ENCODE measurements at places on chromosomes 11 and 22.
A peak's percentile ranks its signal among the peaks of the same experiment; 100 is the strongest.

- H3K27me3 ChIP-seq = no peaks in the 10 kb centered on the region
- H3K36me3 ChIP-seq = no peaks in the 10 kb centered on the region
- peak overlapping the region; percentile 74 for H3K4me3 ChIP-seq
- no peak for DNase-seq
- H3K27ac ChIP-seq = peak overlapping the region; percentile 75
Measured at GRCh38 chr11:126655807-126656128, 300.3 kb downstream of the ST3GAL4 start.

- H3K27me3 ChIP-seq = no peaks in the 10 kb centered on the region
- DNase-seq = no peak
- H3K36me3 ChIP-seq = no peaks in the 10 kb centered on the region
- no peaks in the 10 kb centered on the region for H3K4me1 ChIP-seq
Measured at GRCh38 chr11:113644605-113645004, 61.5 kb downstream of the TMPRSS5 start.

- H3K4me3 ChIP-seq = no peak overlapping the region
- H3K27ac ChIP-seq = no peak overlapping the region
- H3K4me1 ChIP-seq = no peaks in the 10 kb centered on the region
- no peaks in the 10 kb centered on the region for H3K36me3 ChIP-seq
- H3K27me3 ChIP-seq = no peaks in the 10 kb centered on the region
Measured at GRCh38 chr11:85164743-85165142, 462.4 kb downstream of the DLG2 start.

DNA sequence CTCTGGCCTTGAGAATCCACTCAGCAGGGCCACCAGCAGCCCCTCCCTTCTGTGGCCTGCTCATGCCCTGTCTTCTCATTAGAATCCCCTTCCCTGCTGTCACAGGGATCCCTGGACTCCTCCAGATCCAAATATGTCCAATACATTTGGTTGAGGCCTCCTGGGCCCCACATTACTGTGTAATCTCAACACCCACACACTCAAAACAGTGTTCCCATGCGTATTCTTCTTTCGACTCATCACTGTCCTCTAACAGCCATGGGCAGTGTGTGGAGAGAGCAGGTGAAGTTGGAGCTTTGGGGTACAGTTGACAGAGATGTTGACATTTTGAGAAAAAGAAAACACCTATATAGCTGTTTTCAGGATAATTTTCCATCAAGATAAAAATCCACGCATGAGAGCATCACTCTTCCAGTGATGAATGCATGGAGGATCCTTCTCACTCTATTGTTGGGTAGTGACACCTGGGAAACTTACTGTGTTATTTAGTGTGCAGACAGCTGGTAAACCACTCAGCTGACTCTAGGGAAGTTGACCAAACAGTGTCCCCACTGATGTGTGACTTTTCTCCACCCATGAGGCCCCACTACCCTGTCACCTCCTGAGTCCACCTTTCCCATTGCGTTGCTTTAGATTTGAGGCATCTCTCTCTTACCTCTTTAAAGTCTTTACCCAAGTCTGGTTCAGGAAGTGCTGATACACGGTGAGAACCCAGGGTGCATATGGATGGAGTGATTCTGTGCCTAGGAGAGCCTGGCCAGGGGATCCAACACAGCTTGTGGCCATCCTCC lies 28.7 kb upstream of the VPREB1 start:
- H3K27me3 ChIP-seq = no peaks in the 10 kb centered on the region
- DNase-seq = no peak
- no peak overlapping the region for H3K27ac ChIP-seq
- H3K4me1 ChIP-seq = no peaks in the 10 kb centered on the region
- H3K4me3 ChIP-seq = no peak overlapping the region

DNA sequence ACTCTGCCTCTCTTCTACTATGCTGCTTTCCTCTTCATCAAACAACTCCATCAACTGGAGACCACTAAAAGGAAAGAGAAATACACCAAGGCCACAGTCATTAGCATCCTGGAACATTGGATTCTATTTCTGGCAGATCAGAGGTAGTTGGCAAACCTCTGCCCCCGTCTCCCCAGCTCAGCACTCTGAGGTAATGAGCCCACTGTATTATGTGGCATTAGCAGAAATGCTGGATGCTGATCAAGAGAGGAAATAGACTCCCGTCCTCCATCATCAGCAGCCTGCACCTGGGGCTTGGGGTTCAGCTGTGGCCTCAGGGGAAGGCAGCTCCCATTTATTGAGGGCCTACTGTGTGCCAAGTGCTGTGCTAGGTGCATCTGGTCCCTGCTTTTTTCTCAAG lies 9.0 kb upstream of the RASD2 start:
- H3K4me1 ChIP-seq = no peaks in the 10 kb centered on the region
- no peaks in the 10 kb centered on the region for H3K27me3 ChIP-seq
- H3K27ac ChIP-seq = no peak overlapping the region
- H3K36me3 ChIP-seq = no peaks in the 10 kb centered on the region
- H3K4me3 ChIP-seq = no peak overlapping the region

DNA sequence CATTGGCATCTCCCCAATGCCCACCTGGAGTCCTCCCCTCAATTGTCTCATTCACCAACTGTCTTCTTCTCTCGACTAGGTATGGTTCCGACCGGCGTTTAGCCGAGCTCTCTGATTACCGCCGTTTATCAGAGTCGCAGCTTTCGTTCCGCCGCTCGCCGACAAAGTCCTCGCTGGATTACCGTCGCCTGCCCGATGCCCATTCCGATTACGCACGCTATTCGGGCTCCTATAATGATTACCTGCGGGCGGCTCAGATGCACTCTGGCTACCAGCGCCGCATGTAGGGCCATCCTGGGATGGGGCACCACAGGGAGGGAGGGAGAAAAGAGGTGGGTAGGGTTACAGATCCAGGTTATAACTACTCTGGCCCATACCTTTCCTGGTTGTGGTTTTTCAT lies 10.0 kb downstream of the RBM14 start:
- H3K27me3 ChIP-seq = no peaks in the 10 kb centered on the region
- H3K27ac ChIP-seq = no peak overlapping the region
- H3K4me3 ChIP-seq = no peak overlapping the region

DNA sequence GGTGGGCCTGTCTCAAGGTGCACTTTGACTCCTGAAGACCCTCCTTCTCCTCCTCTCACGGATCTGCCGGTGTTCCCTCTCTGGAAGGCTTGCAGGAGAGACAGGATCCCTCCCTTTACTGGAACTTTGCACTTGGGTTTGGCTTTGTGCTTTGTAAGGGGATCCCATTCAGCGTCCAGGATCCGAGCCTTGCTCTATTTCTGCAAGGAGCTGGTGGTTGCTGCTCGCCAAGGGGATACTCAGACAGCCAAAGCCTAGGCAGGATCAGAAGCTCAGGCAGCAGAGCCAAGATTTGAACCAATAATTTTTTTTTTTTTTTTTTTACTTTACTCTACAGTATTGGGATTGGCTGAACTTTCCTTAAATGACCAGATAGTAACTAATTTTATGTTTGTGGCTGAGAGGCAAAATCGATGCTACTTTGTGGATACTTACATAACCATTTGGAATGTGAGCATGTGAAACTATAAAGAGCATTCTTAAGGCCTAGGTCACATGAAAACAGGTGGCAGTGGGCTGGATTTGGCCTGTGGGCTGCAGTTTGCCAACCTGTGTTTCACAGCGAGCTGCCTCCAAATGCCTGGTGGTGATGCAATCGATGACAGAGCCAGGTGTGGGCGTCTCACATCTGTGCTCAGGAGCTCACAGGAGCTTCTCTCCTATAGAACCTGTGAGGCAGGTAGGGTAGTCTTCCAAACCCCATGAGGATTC lies 25.2 kb downstream of the BCR start:
- H3K4me1 ChIP-seq = peaks cover 9% of the 10 kb centered on the region
- no peaks in the 10 kb centered on the region for H3K36me3 ChIP-seq
- no peak for DNase-seq
- no peak overlapping the region for H3K4me3 ChIP-seq
- H3K27me3 ChIP-seq = no peaks in the 10 kb centered on the region

DNA sequence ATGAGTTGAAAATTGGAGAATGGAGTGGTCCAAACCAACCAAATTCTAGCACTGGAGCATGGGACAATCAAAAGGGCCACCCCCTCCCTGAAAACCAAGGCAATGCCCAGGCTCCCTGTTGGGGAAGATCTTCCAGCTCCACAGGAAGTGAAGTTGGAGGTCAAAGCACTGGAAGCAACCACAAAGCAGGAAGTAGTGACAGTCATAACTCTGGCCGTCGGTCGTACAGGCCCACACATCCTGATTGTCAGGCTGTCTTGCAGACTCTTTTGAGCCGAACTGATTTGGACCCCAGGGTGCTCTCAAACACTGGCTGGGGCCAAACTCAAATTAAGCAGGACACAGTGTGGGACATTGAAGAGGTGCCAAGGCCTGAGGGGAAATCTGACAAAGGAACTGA lies 80.5 kb upstream of the ADSL start:
- peaks cover 9% of the 10 kb centered on the region for H3K36me3 ChIP-seq
- H3K27ac ChIP-seq = no peak overlapping the region
- DNase-seq = no peak

DNA sequence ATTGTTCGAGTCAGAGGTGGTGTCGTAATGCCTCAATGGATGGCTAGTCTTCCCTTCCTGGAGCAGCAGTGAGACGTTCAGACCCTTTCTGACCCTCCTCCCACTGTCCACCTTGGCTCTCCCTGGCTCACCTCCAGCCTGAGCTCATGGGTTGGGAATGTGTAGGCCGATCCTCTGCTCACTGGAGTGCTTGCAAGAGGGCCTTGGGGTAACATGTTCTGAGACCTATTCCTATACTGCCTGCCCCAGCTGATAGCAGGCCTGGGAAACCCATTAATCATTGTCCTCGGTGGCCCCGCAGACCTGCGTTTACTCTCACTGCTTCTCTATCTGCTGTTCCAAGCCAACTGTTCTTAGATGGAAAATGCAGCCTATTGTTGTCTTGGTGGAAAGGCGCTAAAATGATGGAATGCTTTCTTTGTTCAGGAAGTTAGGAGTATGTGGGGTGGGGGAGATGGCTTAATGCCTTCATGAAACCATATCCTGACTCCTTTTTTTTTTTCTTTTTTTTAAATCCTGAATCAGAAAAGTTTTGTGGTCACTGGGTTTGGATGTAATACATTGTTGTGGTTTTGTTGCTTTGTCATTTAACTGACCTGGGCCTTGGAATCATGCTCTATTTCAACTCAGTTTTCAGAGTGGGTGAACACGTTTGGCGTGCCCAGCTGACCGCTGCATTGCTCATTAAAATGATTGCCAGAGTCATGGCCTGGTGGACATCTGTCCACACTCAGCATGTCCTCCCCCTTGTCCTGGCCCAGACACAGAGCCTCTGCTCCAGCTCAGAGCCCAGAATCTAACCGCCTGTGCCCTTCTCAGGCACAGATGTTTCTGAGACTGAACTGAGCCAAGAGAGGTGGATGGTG lies 72.5 kb downstream of the MICAL2 start:
- DNase-seq = no peak
- no peak overlapping the region for H3K27ac ChIP-seq
- H3K36me3 ChIP-seq = no peaks in the 10 kb centered on the region
